Stimulated activated CD8-positive, alpha-beta memory T cell treated with anti-CD3 and anti-CD28 coated beads, Interleukin-4, amount 100 ng/mL, for 4 hours (primary cell): ENCODE measurements at places on chromosomes 5 and 9.

DNA sequence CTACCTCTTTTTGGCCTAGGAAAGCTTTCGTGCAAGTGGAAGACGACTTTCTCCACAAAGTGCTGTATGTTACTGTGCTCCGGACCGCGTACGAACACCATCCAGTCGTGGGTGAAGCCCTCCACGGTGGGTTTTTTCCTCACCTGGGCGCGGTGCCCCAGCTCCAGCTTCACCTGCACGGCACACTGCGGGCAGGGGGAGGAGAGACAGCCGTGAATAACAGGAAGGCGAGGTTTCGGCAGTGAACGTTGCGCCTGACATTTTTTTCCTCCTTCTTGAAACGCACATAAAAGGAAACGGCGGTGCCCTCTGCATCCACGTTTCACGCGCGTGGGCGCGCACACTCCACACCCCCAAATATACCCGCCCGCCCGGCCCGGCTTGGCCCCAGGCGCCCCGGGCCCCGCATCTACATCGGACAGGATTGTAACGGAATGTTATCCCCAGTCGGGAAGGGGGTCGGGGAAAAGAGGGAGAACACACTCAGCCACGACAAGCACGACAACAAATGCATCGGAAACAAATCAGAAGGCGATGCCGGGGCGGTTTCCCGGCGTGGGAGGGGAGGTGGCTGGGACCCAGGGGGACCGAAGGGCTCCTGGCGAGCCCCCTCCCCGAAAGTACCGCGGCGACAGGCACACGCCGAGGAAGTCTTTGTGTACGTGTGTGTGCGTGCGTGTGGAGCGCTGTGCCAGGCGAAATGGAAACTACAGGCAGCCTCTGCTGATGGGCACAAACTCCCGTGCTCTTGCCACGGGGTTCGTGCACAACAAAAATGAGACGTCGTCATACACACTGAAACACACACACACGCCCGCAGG lies 1.4 kb downstream of the MLLT3 start:
- peak; percentile 40 for DNase-seq

DNA sequence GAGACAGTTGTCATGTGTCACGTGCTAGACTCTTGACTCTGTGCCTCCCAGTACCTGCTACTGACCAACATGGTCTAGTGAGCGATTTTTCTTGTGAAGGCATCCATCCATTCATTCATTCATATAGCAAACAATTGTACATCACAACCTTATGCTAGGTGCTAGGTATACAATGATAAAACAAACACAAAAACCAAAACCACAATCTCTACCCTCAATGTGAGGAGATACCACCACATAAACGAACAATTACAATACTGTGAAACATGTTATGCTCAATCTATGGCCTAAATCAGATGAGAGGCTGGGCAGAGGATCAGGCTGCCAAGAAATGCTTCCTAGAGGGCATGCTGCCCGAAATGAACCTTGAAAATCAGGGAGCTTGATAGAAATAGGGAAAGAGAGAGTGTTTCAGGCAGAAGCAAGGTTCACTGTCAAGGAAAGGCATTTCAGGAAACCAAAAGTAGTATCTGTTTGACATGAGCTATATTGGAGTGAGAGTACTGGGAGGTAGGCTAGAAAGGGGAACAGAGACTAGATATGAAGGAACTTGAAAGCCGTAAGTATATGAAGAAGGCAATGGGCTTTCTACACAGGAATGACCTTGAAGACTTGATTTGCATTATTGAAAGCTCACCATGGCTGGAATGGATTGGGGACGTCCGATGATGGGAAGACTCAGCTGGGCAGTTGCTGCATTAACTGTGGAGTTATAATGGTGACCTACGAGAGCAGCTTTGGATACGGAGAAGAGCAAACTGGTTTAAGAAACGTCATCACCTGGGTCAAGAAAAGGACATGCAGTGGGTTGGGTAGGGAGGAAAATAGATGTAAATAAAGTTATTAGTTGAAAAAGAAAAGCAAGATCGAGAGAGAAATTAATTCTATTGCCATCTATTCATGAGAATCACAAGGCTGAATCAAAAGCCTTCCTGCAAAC lies 90.1 kb downstream of the THBS4 start:
- no peak for DNase-seq

- no peak for DNase-seq
These were observed 113.5 kb downstream of the CAMK4 start for GRCh38 chr5:111337688-111338087.

DNA sequence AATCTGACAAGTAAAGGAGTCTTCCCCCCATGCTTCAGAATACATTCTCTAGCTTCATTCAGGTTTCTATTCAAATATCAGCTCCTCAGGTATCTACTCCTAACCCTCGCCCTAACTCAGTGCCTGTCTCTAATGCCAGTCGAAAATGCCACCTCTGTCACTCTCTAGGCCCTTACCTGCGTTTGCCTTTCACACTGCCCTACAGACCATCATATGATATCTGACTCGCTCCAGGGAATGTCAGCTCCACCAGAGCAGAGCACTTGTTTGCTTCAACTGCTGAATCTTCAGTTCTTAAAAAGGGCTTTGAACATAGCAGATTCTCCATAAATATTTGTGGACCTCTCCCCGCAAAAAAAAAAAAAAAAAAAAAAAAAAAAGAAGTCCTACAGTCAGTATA lies 46.7 kb downstream of the ADRB2 start:
- no peak for DNase-seq

GRCh38 chr9:93682155-93682968 lies 106.0 kb downstream of the PHF2 start:
- DNase-seq, result no peak

GRCh38 chr5:133735346-133735745 lies 123.0 kb upstream of the FSTL4 start:
- DNase-seq, result no peak

DNA sequence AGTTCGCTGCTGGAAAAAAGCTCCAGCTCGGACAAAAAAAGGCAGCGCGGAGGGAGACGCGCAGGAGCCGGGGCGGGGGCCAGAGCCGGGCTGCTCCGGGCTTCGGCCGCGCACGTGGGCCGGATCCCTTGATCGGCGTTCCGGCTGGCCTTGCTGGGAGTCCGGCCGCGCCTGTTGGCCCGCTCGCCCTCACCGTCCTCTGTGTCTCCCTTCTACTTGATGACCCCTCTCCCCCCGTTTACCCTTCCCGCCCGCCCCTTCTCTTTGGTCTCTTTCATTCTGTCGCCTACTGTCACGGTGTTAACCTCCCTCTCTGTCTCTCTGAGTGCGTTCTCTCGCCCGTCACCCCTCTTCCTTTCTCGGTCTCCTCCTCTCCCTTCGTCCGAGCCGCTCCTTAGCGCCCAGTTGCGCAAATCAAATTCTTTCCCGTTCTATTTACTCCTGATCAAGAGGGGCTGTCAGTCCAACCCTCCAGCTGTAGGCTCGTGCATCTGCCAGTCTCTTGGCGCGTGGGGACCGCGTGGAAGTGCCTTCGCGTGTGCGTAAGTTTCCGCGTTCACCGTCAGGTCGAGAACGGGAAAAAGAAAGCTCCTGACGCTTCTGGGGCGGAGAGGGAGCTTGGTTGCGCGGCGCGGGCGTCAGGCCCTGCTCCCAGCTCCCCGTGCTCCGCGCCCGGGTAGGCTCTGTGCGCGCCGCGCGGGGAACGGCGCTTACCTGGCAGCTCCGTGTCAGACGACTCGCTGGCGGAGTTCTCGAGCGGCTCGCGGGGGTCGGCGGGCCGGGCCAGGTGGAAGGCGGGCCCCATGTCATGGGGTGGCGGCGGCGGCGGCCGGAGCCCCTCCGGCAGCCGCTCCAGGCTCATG lies 798 bp downstream of the PITX1 start:
- no peak for DNase-seq

DNA sequence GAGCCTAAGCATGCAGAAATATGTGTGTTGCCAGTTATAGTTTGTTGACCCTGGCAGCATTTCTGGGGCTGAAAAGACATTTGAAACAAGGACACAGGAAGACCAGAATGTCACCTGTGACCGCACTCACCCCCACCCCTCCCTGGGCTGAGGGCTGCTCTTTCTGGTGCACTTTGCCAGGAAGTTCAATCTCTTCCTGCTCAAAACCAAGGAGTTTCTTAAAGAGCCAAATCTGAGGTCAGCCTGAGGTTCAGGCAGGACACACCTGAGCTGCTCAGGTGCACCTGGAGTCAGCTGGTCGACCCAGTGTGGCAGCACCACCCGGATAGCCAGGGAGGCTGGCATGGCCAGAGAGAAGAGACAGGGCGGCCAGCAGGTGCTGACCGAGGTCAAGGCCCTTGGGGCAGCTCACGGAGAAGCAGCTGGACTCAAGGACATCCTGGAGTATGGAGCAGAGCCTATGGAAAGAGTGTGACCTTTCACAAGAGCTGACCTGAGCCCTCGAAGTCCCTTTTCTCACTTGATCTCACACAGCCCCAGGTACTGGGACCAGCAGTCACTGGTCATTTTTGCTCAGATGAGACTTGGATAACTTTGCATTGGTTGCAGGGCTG lies 376.9 kb upstream of the IRX4 start:
- DNase-seq, result no peak

DNA sequence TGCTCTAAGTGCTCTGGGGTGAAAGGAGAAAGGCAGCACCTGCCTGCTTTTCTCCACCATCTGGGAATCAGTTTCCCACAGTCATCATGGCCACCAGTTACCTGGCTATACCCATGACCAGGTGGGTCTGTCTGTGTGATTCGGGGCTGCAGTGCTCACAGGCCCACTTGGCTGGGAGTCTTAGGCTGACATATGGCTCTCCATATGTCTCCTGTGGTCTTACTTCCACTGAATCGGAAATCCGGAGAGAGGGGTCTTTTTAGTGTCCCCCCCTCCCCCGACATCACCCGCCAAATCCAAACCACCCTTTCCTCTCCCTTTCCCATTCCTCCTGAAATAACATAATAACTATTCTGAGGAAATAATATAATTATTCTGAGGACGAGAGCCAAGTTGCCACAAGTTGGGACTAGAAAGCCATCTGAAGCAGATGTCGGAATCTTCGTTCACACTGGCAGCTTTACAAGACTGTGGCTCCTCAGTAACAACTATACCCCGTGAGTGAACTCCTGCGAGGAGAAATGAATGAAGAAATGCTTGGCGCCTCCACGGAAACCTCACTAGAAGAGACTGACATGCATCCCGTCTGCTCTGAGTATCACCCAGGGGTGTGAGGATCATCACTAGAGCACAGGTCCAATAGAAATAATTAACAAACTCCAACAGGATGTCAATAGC lies 143.4 kb downstream of the MYO10 start:
- DNase-seq, result no peak

GRCh38 chr5:135239453-135240282 lies 159.4 kb downstream of the MACROH2A1 start:
- no peak for DNase-seq

GRCh38 chr9:3647652-3648051 lies 121.9 kb upstream of the RFX3 start:
- no peak for DNase-seq

DNA sequence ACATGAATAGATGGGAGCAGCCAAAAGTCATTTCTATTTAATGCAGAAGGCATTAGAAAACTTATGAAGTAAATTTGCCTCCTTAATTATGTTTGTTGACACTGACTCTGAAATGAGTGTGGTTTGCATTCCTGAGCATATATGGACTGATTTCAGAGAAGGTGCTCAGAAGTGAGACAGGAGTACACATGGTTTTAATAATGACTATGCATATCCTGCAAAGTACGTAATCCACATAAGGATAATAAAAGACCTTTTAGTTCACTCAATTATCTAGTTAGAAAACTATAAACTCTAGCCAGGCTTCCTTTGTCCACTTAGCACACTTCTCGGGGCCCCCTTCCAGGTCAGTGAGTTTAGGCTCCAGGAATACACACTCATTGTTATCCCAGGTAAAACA lies 75.7 kb upstream of the SNX2 start:
- DNase-seq, result no peak
